Renal cortex interstitium (tissue), 15 donors: ENCODE measurements at places on chromosomes 5 and 9. TPM values are rescaled to one million over a fixed set of nuclear protein-coding genes. Genes with fewer than 3 reads are reported as not detected.

Gene PIP5KL1
- 1.8 TPM for polyA plus RNA-seq

Gene SLC22A4
- polyA plus RNA-seq = 7.4 TPM

Gene PCDHGB2
- 3.8 TPM for polyA plus RNA-seq

Gene OR13F1
- not detected for polyA plus RNA-seq

Gene GRXCR2
- not detected for polyA plus RNA-seq

Gene AK3
- 104 TPM for polyA plus RNA-seq

Gene FBP2
- not detected for polyA plus RNA-seq

Gene TSPAN17
- 32.8 TPM for polyA plus RNA-seq
